ENCODE measurements at places on chromosomes 4 and X.

GRCh38 chr4:67292636-67293035 lies 252.7 kb downstream of the CENPC start:
- DNase-seq: no peak

- DNase-seq: no peak
Observed at GRCh38 chr4:80009806-80010205, 63.2 kb downstream of the ANTXR2 start.

DNA sequence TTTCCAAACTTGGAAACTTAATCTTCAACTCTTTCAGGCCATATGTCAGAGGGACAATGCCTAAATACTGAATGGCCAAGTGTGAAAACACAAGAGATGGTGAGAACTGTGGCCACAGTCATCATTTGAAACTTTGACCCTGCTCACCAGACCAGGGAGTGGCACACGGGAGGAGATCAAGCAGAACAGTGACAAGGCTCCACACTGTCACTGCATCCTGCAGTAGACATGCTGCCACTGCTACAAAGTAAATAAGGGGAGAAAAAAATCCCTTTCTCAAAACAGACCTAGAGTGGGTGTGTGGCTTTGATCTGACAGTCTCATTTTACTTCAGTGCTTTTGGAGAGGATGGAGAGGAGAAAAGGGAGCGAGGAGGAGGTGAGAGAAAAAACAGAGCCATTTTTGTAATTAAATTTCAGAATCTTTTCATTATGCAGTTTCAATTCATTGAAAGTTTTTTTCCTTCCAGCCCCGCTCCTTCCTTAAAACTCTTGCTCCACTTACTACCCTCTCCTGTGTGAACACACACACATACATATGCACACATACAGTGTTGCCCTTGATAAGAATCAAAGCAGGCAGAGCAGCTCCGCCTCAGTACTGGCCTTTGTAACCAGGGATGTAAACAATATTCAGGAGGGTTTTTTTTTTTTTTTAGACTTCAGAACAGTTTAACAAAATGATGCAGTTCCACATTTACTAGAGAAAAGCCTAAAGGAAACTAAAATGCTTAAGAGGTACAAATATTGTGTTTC lies 34.4 kb downstream of the NEXMIF start:
- no peak for DNase-seq

- no peak for DNase-seq
Observed at GRCh38 chr4:141727420-141727819, 91.0 kb downstream of the IL15 start.

- no peak for DNase-seq
Observed at GRCh38 chr4:54908763-54909162, 216.6 kb downstream of the KDR start.

DNA sequence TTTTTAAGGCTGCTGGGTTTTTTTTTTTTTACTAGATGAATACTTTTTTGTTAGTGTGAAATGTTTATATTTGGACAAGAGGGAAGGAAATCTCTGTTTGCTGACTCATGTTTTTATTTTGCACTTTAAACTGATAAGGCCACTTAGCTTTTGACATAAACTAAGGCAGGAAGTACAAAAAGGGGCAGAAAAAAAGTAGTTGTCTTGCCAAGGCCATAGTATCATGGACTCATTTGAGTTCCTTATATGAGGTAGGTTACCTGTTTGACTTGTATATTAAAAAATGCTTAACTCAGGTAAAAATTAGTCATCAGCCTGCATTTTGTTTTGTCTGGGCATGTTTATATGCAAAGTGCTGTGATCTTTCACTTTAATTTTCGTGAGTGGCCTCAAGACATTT lies 26.0 kb downstream of the SMAD1 start:
- no peak for DNase-seq

DNA sequence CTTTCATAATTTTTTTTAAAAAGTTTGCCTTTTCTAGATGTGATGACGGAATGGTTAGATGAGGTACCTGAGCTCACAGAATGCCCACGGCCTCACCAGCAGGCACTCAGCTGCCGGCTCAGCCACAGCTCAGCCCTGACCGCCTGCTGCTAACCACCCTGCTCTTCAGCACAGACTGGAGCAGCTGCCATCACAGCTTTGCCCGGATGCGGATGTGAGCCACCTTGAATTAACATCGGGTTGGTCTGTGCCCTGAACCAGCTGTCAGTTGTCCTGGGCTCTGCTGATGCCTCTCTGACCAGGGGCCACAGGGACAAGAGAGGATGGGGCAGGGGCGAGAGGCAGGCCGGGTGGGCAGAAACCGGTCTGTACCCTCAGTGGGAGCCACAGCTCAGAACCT lies 93.3 kb downstream of the HMX1 start:
- no peak for DNase-seq

GRCh38 chr4:149955780-149956390 lies 122.4 kb upstream of the DCLK2 start:
- no peak for DNase-seq

GRCh38 chrX:18422325-18422724 lies 3.1 kb upstream of the CDKL5 start:
- no peak for DNase-seq

DNA sequence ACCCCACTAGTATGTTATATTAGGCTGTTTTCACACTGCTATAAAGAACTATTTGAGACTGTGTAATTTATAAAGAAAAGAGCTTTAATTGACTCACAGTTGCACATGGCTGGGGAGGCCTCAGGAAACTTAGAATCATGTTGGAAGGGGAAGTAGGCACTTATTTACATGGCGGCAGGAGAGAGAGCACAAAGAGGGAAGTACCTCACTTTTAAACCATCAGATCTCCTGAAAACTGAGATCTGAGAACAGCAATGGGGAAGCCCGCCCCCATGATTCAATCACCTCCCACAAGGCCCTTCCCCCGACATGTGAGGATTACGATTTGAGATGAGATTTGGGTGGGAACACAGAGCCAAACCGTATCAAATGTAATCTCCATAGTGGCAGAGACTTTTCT lies 45.4 kb upstream of the XK start:
- no peak for DNase-seq

DNA sequence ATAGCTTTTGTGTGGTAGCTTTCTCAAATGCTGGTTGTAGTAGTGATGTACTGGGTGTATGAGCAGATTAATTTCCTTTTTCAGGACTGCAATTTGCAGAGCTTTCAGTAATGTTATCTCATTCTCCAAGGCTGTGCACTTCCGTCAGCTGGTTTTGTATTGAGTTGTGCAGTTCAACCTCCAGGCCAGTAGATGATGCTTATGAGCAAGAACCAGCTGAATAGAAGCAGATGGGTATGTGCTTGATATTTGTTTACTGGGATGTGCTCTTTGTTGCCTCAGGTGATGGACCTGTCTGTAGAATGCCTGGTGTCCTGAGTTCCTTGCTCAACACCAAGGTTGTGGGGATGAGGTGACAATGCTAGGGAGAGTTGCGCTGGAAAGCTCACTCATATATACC lies 462.8 kb downstream of the PCDH18 start:
- no peak for DNase-seq

- no peak for DNase-seq
Observed at GRCh38 chr4:81481151-81481550, 9.4 kb upstream of the RASGEF1B start.

- DNase-seq: no peak
Observed at GRCh38 chrX:153441296-153441695, 4.6 kb downstream of the TREX2 start.

- DNase-seq: peak; percentile 89
Observed at GRCh38 chr4:47733302-47734175, 104.3 kb downstream of the CORIN start.

DNA sequence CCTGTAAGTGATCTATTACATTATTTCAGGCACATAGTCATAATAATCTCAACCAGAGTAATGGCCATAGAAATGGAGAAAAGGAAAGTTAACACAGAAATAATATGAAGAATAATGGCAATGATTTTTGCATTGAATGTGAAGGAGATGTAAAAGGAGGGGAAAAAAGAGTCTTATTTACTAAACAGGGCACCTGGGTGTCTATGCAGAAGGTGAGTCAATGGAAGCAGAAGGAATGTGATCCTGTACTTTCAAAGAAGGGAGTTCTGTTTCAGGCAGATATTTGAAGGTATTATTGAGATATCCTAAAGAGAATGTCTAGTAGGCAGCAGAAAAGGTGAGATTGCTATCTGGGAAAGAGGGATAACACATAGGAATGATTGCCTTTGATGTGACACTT lies 279.9 kb downstream of the INPP4B start:
- DNase-seq: no peak

DNA sequence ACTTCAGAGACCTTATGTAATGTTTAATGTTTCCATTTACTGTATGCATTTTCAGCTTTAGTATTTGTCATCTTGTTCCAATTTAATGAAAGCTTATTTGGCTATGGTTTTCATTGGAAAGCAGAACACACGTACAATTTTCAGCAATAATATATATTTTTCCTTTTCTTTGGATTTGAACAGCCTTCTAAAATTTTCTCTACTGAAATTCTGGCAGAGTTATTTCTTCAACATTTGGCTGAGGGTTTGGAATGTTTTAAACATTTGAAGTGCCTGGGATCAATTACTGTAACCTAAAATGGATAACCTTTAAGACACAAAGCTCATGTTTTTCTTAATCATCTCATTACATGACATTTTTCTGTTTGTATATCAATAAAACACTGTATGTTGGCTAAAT lies 156.9 kb downstream of the TENM3 start:
- DNase-seq: no peak

GRCh38 chrX:88604433-88605221 lies 142.4 kb upstream of the CPXCR1 start:
- DNase-seq: no peak

DNA sequence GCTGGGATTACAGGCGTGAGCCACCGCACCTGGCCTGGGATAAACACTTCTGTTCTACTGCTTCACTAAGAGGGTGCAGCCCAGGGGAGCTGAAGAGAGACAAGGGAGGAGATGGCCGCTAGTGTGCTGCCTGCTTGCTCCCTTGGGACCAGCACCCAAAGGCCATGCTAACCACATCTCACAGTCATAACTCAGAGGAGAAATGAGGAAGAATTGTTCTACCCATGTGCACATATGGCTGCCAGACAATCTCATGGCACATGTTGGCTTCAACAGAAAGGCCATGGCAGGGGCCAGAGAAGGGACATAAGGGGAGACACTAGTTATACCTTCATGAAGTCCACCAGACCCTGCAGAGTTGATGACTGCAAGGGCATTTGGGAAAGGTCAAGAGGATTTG lies 22.4 kb downstream of the CLDN22 start:
- DNase-seq: no peak

- no peak for DNase-seq
Observed at GRCh38 chr4:48195853-48196252, 61.8 kb upstream of the TXK start.

GRCh38 chr4:10281996-10282395 lies 165.4 kb upstream of the WDR1 start:
- DNase-seq: no peak

DNA sequence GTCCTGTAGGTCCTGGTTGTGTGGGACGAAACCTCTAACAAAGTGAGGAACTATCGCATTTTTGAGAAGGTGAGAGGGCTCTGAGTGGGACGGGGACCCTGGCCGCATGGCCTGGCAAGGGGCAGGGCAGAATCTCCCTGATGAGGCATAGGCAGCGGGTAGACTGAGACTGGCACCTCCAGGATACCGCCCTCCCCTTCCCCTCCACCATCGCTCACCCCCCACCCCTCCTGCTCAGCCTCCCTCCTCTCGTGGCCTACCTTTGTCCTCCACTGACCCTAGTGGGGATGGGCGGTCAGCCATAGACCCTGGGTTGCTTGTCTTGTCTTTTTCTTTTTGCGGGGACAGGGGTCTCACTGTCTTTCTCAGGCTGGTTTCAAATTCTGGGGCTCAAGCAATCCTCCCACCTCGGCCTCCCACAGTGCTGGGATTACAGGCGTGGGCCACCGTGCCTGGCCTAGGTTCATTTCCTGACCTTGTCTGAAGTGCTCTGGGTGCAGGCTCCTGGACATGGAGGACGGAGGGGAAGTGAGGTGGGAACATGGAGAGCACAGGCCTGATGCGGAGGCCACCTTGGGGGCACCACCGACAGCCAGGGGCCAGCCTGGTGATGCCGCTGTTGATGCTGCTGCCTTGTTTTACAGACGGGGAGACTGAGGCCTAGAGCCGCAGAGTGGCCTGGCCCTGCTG lies 10.5 kb upstream of the ADD1 start:
- no peak for DNase-seq

GRCh38 chr4:114017120-114017917 lies 37.9 kb upstream of the ARSJ start:
- no peak for DNase-seq

- no peak for DNase-seq
Observed at GRCh38 chrX:317424-318067, 1.1 kb downstream of the GTPBP6 start.

DNA sequence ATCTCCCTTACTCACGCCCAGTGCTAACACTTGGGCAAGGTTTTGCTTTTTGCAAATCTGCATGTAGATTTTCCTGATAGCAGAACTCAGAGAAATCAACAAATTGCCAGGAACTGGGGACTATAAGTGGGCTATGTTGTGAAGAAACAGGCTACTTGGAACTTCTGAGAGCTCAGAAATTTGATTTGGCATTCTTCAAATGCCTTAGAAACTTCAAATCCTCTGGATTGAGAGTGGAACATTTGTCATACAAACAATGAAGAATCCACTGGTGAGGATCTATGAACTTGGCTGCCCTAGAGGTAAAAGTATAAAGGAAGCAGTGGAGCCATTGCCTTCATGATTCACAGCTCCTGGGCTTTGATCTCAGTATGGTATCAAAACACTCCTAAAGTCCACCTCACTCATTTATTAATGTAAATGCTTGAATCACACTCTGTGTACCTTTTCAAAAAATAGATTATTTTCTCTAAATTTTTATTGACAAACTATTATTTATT lies 126.0 kb downstream of the GLRA3 start:
- no peak for DNase-seq

DNA sequence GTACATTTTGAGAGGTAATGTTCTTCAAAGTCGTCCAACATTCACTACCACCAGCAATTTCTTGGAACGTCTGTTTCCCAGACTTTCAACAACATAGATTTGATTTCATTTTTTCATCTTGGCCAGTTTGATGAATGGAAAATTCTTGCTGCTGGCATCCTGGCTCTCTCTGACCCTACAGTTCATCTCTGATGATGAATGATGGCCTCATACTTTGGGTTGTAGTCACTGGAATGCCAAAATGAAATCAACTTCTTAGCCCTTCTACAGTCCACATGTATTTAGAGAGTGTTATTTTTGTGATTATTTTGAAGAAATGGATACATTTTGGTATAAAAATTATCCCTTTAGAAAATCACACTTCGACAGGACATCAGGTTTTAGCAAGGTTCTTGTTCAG lies 8.8 kb downstream of the CHST7 start:
- no peak for DNase-seq

- DNase-seq: no peak
Observed at GRCh38 chrX:71615954-71616353, 2.4 kb downstream of the CXCR3 start.

Measured in NCI-H524 treated with DMSO at 0.1 percent for 48 hours (cell line).